ENCODE measurements at places on chromosomes 16 and 17.

GRCh38 chr16:23960081-23960885 lies 124.5 kb downstream of the PRKCB start:
- no peak for DNase-seq

GRCh38 chr16:84524346-84524920 lies 20.0 kb upstream of the MEAK7 start:
- no peak for DNase-seq

GRCh38 chr17:7260151-7260550 lies 2.1 kb downstream of the CLDN7 start:
- no peak for DNase-seq

- DNase-seq: no peak
Observed at GRCh38 chr16:84048270-84048669, 5.7 kb upstream of the SLC38A8 start.

DNA sequence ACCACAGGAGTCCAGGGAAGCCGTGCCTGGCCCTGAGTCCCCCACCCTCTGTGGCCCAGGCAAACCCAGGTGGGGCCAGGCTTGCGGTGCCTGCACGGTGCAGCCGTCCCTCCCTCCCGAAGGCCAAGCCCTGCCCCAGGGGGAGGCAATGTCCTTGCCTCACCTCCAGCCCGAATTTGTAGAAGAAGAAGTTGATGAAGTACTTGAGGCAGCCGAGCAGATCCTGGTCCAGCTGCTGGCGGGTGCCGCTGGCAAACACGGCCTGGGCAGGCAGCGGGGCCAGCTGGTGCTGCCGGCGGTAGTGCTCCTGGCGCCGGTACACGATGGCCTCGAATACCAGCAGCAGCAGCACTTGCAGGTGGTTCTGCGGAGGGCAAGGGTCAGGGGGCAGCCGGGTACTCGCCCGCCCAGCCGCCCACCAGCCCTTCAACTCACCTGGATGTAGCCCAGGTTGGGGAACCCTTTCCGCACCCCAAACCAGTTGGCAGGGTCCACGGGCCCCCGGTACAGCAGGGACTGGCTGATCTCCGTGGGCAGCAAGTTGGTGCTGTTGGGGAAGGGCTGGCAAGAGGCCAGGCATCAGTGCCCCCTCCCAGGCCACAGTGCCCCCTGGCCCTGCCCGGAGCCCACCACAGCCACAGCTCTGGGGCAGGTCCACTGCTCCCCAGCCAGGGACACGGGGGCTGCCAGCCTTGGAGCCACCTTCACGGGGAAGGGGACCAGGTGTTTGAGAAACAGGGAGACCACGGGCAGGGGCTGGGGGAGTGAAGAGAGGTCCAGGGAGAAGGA lies 26.1 kb downstream of the CTU2 start:
- no peak for DNase-seq

GRCh38 chr16:5032748-5033167 lies 977 bp downstream of the NAGPA start:
- DNase-seq: no peak

GRCh38 chr17:14389681-14390080 lies 88.8 kb downstream of the HS3ST3B1 start:
- no peak for DNase-seq

DNA sequence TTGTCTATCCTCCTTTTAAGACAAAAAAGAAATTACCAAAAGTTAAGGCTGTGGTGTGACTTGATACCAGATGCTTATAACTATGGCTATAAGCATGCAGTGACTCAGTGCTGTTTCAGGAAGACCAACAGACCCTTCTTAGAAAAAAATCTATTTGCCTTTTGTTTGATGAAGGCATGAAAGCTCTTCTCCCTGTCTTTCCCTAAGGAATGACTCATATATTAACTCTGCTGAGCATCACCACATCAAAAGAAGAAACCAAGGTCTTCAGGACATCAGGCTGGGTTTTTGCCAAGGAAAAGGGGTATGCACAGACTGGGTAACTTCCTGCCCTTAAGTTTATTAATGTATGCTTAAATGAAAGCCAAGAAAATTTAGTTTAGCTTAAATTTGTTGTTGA lies 47.1 kb downstream of the VMP1 start:
- DNase-seq: no peak

DNA sequence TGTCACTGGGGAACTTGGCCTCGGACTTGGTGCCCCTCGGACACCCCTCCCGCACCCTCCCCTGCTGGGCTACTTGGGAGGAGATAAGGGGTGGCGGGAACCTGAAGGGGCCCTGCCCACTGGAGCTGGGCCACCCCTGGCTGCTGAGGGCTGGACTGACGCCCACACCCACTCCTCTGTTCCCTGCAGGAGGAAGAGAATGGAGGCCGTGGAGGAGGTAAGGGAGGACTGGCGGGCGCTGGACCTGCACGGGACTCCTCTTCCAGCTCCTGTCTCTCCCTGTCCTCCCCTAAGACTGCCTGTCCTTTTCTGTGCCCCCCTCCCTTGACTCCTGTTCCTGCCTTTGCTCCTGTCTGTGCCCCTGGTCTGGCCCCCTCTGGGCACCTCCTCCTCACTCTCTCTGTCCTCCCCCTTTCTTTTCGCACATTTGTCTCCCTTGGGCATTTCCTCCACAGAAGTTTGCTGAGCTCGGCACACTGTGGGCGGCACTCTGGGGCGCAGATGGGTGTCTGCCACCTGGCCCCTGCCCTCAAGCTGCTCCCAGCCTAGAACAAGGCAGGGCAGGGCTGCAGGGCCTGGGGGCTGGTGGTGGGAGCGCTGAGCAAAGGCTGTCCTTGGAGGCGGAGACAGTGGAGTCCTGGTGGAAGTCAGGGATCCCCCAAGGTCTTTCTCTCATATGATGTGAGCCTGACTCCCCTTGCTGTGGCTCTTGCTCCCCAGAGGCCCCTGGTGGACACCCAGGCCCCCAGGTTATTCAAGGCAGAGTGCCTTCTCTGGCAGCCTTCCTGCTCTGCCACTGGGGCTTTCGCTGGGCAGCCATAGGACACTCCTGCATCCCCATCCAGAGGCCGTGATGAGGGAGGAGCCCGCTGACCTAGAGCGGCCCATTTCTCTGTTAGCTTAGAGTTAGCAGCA lies 32.7 kb downstream of the ARHGAP23 start:
- no peak for DNase-seq

- DNase-seq: no peak
Observed at GRCh38 chr17:47945080-47945479, 3.7 kb downstream of the PNPO start.

Measured in esophagus squamous epithelium (tissue), 5 donors.